ENCODE measurements at places on chromosomes 7 and 10. TPM values are rescaled to one million over a fixed set of nuclear protein-coding genes. Genes with fewer than 3 reads are reported as not detected.

GPC2 gene
- 1.3 TPM for total RNA-seq

ATXN7L1 gene
- 22.7 TPM for total RNA-seq

PIP gene
- total RNA-seq: not detected

UPP1 gene
- 14.6 TPM for total RNA-seq

HTR7 gene
- not detected for total RNA-seq

ASB13 gene
- total RNA-seq: 9.9 TPM

LGI1 gene
- total RNA-seq: not detected

SOSTDC1 gene
- total RNA-seq: not detected

VIPR2 gene
- not detected for total RNA-seq

NET1 gene
- 151 TPM for total RNA-seq

LRRC17 gene
- 3.1 TPM for total RNA-seq

NPC1L1 gene
- not detected for total RNA-seq

CTTNBP2 gene
- total RNA-seq: 13.8 TPM

AFAP1L2 gene
- total RNA-seq: 323 TPM

BHLHA15 gene
- total RNA-seq: 1.2 TPM

NME8 gene
- not detected for total RNA-seq

CYP2C19 gene
- not detected for total RNA-seq

SVOPL gene
- total RNA-seq: not detected

DDX21 gene
- total RNA-seq: 31.1 TPM

SPDYE5 gene
- total RNA-seq: not detected

FKBP6 gene
- not detected for total RNA-seq

GJD4 gene
- not detected for total RNA-seq

FAM25C gene
- not detected for total RNA-seq

ASAH2 gene
- 0.11 TPM for total RNA-seq

NSUN5 gene
- total RNA-seq: 19.9 TPM

SYNPO2L gene
- not detected for total RNA-seq

CHAT gene
- total RNA-seq: not detected

CYP3A4 gene
- total RNA-seq: not detected

RAB19 gene
- 9.7 TPM for total RNA-seq

DNA2 gene
- total RNA-seq: 2.3 TPM

Data from thyroid gland (tissue), 4 donors.